Kasumi-1 (cell line): ENCODE measurements at places on chromosomes 1 and 21.

GRCh38 chr1:43842175-43842498 is 91.5 kb upstream of the ARTN start:
- DNase-seq, result no peak

DNA sequence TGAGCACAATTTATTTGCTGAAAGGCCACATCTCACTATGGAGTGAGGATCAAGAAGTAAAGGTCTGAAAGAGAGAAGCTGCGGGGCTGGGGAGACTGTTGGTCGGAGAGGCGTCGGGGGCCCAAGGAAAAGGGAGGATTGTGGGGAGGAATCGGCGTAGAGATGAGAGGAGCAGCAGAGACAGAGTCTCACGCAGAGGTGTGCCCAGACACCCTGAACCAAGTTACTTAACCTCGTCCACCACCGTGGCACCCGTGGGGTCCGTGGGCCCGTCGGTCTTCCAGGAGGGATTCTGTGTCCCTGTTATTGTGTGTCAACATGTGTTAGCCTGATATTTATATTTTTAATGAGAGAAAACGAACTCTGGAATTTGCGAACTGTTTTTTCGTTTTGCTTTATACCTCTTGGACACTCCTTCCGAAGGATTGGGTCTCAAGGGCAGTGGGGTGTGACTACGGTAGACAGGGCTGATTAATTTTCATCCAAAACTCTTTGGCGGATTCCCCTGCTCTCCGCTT is 3.8 kb upstream of the NBPF1 start:
- DNase-seq, result no peak

- DNase-seq, result peak; percentile 33
Measured at GRCh38 chr1:156245451-156246232, 2.2 kb downstream of the PAQR6 start.

DNA sequence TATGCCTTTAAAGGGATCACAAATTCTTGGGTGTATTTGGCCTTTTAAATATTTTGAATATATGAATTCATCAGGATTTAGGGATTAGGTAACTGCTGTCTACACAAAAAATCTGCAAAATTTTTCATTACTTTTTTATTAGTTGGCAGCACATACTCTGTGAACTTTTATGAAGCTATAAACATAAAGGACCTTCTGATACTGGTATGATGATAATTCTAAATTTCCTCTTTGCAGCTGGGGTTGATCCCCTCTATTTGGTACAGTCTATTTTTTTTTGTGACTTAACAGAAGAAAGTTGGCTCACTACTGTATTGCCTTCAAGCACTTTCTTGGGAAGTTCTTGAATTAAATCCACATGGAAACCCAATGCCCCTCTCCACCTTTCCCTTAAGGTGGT is 416.1 kb downstream of the LMO4 start:
- no peak for DNase-seq

GRCh38 chr1:975896-976683 is 5.8 kb downstream of the PERM1 start:
- peak; percentile 33 for DNase-seq

DNA sequence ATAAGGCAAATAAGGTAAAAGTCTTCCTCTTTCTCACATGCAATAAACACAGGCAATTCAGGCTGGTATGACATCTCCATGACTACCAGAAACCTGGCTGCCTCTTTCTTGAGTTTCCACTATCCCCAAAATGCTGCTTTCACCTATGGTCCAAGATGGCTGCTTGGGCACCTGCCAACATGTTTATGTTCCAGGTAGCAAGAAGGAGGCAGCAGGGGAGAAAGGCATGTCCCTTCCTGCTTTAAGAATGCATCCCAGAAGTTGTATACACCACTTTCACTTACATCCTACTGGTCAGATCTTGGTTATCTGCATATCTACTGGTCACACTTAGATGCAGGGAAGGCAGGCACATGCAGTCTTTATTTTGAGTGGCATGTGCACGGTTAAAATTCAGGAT is 19.4 kb upstream of the ACOT11 start:
- no peak for DNase-seq

GRCh38 chr1:73803380-73803779 is 394.6 kb downstream of the LRRIQ3 start:
- no peak for DNase-seq

DNA sequence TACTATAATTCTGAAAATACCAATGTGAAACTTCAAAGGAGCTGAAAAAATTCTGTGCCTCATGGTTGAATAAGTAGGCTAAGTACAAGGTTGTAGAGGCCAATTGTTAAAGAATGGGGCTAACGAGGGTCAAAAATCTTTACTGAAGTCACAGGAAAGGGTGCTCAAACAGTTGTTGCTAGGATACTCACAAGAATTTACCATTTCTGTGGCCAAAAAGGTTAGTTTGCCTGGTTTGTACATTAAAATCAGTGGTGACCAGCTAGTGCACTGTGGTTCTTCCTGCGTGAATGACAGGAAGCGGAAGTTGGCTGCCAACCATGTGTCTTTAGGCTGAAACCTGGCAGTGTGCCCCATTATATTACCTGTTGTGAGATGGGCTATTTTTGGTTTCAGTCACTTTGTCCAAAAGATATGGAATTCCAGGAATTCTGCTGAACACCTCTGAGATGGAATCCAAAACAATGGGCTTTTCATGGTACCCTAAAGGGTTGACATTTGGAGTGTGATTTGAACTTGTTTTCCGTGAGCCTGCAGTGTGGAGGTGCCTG is 13.5 kb downstream of the MAP3K21 start:
- DNase-seq, result no peak

- DNase-seq, result no peak
Measured at GRCh38 chr1:186798960-186799688, 29.6 kb upstream of the PLA2G4A start.

GRCh38 chr1:61670016-61670415 is 54.9 kb downstream of the TM2D1 start:
- DNase-seq, result no peak

DNA sequence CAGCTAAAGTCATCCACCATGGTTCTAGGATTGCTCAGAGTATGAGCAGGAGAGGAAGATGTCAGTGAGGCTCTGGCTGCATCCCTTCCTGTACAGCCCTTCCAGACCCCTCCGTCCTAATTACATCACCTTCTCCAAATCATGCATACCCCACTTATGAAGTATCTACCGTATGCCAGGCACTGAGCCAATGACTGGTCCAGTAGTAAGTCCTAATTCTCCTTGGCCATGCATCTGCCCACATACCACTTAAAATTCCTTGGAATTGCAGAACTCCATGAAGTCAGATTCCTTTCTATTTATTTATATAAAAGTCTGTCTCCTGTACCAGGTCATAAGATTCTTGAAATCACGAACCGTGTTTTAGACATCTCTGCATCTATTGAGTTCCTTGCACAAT is 106.1 kb downstream of the SEC16B start:
- DNase-seq, result no peak

GRCh38 chr1:25771221-25772114 is 28.5 kb upstream of the SELENON start:
- DNase-seq, result peak; percentile 50

DNA sequence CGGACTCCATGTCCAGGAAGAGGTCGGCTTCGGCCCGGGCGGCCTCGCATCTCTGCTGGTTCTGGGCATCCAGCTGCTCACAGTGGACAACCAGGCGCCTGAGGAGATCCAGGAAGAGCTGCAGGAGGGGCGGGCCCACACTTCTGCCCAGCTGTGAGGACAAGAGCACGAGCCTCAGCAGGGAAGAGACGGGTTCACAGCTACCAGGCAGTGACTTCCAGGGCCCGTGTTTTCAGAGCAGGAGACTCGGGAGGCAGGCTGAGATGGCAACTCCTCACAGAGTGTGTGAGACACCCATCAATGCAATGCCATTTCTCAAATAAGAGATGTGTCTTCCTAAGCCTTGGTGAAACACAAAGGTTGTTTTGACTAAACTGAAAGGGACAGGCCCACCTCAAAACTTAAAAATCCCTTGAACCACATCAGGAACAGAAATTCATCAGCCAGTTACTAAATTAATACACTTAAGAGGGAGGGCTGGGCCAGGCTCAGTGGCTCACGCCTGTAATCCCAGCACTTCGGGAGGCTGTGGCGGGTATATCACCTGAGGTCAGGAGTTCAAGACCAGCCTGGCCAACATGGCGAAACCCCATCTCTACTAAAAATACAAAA is 43.4 kb downstream of the URB1 start:
- no peak for DNase-seq

GRCh38 chr1:3323021-3323795 is 131.3 kb upstream of the ARHGEF16 start:
- no peak for DNase-seq

GRCh38 chr1:215590779-215591491 is 23.8 kb downstream of the KCTD3 start:
- no peak for DNase-seq

GRCh38 chr1:89632657-89633247 is at the start of gene LRRC8C:
LRRC8C (plus strand) TSS chr1:89633120; CDS start chr1:89686474, 53,354 bp downstream.
- peak; percentile 76 for DNase-seq

DNA sequence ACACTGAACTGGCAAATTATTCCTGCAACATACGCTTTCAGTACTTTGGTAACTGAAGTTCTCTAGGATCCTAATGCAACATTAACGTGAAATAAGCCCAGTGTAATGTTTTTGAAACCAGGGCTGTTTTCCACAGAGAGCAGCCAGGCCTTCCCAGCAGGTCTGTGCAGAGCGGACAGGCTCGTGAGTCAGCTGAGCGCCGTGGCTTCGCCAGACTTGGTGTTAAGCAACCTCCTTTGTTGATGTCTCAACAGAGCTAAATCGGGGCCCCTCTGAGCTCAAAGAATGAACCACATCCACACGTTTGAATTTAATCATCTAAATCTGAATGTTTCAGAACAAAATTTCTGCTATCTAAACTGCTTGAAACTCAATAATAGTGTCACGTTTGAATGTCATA is 181.8 kb upstream of the FMN2 start:
- DNase-seq, result peak; percentile 81

DNA sequence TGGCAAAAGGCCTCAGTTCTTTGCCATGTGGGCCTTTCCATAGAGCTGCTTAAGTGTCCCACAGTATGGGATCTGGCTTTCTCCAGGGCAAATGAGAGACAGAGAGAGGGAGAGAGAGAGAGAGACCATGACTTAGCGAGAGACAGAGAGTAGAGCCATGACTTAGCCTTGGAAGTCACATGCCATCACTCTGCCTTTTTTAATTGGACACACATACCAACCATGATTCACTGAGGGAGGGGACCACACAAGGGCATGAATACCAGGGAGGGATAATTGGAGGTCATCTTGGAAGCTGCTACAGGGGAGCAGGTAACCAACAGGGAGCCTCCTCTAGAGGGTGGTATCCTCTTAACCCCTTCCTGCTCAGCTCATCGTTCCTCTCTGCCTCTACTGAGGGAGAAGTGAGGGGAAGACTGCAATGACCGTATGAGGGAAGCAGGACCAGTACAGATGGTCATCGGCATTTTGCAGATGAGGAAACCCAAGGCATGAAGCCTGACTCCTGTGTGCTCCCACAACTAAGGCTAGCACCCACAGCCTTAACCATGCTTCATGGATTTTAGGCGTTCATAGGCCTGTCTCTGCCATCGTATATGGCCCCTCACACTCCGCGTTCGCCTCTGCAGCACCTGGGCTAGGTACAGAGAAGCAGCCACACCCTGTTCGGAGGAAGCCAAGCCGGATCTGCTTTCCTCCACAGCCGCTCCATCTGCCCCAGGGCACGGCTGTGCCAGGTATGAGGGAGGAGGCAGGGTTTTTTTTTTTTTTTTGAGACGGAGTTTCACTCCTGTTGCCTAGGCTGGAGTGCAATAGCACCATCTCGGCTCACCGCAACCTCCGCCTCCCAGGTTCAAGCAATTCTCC is 38.6 kb downstream of the MEF2D start:
- DNase-seq, result no peak

GRCh38 chr1:74530892-74531291 is 18.5 kb upstream of the LRRC53 start:
- no peak for DNase-seq

- no peak for DNase-seq
Measured at GRCh38 chr21:34522284-34522683, 10.3 kb upstream of the KCNE1 start.

DNA sequence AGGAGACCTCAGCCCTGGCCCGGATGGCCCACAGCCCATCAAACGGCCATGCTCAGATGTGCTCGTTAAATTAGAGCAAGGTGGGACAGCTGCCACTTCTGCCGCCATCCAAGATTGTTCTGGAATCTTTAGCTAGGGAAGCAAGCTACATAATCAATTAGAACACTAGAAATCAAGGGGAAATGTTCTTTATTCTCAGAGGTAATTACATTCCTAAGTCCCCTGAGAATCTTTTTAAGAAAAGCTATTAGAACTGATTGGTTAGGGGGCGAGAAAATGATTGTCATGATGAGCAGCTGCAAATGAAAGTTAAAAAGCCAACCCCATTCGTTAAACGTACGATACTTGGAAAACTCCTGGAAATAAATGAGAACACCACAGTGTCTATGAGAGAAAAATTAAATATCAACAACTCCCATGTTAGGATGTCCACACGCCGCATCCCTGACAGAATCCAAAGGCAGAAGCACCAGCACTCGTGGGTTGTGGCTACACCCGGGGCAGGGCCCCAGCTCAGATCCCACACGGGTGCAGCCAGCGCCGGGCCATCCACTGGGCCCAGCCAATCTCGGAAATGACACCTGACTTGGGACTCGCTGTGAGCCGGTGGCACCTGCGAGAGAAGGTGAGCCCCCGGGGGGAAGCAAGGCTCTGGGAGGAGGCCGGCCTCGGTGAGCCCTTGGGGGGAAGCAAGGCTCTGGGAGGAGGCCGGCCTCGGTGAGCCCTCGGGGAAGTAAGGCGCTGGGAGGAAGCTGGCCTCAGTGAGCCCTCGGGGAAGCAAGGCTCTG is 37.6 kb downstream of the KRTAP10-1 start:
- DNase-seq, result no peak

GRCh38 chr1:27306892-27307761 is 14.8 kb upstream of the TMEM222 start:
- no peak for DNase-seq

- no peak for DNase-seq
Measured at GRCh38 chr21:29812947-29813346, 126.8 kb downstream of the GRIK1 start.

GRCh38 chr1:6959491-6959890 is 174.2 kb downstream of the CAMTA1 start:
- no peak for DNase-seq

- DNase-seq, result peak; percentile 20
Measured at GRCh38 chr1:23403038-23403336, 21.6 kb downstream of the TCEA3 start.

DNA sequence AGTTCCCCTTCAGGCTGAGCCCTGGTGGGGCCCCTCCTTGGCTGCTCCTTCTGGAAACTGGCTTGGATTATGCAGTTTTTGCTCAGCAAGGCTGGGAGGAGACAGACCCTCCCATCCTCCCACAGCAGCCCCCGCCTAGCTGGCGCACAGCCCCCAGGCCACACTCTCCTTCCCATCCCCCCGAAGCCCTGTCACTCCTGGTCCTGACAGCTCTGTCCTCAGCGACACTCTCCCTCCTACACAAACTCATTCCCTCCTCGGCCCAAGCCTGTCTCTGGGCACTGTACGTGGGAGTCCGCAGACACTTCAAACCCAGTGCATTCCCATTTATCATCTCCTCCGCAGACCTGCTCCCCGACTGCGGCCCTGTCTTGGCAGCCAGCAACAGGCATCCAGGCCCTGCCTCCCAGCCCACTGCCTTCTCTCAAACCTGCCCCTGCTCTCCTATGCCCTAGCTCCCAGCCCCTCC is 25.0 kb upstream of the EPHB2 start:
- no peak for DNase-seq
